Panc1 (cell line): ENCODE measurements at places on chromosomes 1 and 21.

- no peak for DNase-seq
These were observed 1.3 kb downstream of the TGFBR3 start for GRCh38 chr1:91884459-91885212.

DNA sequence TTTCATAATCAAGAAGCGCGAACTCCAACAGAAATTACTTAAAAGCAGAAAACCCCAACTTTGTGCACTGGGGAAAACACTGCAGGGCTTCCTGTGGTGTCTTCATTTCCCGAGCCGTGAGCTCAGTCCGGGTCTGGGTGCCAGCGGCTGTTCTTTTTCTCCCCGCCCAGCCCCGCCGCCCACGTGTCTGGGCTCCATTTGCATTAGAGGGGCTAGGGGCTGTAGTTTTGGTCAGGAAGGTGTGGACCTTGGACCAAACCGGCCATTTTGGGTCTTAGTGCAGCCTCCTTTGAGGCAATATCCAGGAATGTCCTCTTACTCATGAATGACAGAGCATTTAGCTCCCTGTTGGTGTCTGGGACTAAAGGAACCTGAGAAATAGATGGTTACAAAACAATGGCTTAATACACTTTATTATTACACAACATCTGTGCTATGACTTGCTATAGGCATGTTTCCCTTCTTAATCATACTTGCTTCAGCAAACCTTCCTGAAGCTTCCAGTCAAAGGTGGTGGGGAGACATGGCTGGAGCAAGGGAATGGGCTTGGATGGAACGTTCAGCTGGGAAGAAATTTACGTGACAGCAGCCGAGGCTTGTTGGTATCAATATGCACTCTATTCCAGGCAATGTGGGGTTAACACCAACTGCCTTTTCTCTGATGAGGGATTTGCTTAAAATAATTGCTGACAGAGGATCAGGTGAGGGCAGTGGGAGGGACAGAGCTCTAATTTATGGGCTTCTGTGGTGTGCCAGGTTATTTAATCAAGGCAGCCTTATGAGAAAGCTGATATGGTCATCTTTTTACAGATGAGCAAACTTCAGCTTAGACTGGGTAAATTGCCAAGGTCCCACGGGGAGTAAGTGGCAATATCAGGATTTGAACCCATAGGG is 1.1 kb downstream of the AGTRAP start:
- DNase-seq: no peak

DNA sequence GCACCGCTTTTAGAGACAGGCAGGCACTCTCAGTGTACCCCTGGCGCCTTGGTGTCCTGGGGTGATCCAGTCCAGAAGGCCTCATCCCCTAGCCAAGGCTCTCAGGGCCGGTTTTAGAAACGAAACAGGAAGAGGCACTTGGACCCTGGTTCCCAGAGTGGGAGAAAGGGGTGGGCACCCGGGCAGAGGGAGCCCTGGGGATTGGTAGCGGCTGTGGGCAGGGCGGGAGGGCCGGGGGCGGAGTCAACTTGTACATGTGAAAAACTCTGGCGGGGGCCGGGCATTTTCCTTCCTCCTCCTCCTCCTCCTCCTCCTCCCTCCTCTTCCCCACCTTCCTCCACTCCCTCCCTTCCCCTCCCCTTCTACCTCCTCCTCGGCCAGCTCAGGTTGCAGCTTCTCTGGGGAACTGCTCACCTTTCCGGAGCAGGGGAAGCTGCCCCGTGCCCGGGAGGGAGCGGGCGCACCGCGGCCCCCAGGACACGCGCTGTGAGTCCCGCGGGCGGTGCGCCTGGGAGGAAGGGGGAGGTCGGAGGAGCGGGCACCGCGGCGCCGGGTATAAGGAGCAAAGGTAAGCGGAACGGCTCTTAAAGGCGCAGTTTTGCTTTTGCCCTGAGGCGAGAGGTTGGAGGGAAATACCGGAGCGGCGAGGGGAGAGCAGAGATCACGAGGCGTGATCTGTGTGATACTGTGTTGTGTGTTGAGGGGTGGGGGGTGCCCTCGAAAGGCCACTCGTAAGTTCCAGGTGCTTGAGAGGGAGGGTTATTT is at the start of gene CDK18:
Gene CDK18, plus strand, starts transcription at position 359 of the 765 bp plus-strand sequence. CDS start 18,499 bp downstream, outside the sequence.
- DNase-seq: no peak

GRCh38 chr1:11802973-11803885 is 2.5 kb downstream of the MTHFR start:
- DNase-seq: no peak

DNA sequence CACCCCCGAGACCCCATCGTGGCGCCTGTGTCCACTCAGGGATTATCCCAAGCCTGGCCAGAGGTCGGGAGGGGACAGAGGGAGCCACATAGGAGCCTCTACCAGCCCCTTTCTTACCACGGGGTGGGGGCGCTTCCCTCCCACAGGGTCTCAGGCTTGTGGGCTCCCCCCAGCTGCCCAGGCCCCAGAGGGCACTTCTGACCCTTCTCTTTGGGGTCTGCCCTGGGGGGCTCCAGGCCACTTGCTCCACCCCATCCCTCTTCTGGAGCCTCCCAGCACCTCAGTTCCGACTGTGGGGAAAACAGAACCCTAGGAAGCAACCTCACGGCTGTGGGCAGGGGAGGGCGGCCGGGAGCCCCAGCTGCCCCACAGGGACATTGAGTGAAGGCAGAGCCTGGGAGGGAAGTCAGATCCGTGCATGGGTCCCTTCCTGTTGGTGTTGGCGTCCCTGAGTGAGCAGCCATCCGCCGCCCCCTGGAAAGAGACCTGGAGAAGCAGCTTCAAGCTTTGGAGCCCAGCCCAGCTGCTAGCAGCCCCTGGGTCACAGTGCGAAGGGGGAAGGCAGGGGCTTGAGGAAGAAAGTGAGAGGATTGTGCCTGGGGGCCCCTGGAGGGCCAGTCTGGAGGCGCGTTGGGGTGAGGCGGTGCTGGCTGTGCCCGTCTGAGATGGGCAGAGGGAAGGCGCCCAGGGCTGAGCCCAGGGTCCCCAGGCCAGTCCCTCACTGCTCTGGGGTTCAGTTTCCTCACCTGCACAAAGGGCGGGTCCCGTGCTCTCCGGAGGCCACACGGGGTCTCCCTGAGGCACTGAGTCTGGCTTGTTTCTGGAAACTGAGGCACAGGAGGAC is 22.1 kb downstream of the RRP1 start:
- DNase-seq: no peak

GRCh38 chr1:208238710-208239472 is 5.3 kb downstream of the PLXNA2 start:
- peak; percentile 25 for DNase-seq

DNA sequence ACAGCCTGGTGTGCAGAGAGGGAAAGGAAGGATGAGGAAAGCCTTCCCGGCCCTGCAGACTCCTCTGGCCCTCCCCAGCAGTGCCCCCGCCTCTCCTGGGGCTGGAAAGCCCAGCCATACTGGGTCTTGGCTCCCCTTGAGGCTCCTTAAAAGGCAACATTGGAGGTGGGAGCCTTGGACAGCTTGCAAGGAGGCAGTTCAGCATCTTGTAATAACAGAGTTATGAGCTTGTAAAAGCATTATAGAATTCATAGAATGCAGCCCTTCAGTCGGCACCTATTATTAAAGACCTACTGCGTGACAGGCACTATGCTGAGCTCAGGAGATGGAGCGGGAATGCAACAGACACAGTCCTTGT is 4.2 kb downstream of the TINAGL1 start:
- DNase-seq: no peak

DNA sequence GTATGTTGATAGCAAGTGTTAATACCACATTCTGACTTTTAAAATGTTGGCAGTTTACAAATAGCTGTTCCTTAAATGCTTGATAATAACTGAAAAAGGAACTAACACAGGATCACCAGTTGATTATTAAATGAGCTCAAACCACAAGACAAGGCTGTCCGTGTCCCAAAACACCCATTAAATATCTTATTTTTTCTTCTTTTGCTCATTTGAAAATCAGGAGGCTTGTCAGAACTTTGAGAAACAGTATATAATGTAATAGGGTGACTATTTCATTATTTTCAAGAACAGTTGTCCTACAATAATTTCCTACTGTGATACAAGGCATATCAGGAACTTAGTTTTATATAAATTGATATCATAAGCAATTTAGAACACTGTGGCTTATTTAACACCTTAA is 2.7 kb downstream of the CDKN2C start:
- no peak for DNase-seq

GRCh38 chr1:193619911-193620310 is 433.5 kb upstream of the B3GALT2 start:
- DNase-seq: no peak

GRCh38 chr21:42685036-42685435 is 31.6 kb downstream of the PDE9A start:
- no peak for DNase-seq

GRCh38 chr1:59005491-59006288 is 221.8 kb upstream of the JUN start:
- DNase-seq: no peak

GRCh38 chr1:182206626-182207239 is 145.2 kb upstream of the ZNF648 start:
- DNase-seq: no peak

DNA sequence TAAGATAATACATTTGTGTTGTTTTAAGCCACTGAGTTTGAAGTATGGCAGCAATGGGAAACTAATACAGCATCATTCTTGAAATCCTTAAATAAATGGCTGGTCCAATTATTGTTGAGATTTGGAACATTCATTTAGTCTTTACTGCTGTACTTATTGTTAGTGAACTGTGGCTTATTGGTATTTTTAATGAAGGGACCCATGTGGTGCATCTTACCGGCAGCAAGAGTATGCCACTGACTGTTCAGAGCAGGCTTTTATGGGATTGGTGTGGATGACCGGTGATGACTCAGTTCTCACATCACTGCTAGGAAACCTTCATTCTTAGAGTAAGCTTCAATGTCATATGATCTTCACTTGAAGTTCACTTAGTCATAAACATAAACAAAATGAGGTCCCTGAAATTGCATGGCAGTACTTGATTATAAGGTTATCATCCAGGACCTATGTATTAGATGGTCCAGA is 31.5 kb downstream of the PRKAA2 start:
- DNase-seq: peak; percentile 91

- no peak for DNase-seq
These were observed 8.6 kb downstream of the LAMC2 start for GRCh38 chr1:183194527-183195141.

DNA sequence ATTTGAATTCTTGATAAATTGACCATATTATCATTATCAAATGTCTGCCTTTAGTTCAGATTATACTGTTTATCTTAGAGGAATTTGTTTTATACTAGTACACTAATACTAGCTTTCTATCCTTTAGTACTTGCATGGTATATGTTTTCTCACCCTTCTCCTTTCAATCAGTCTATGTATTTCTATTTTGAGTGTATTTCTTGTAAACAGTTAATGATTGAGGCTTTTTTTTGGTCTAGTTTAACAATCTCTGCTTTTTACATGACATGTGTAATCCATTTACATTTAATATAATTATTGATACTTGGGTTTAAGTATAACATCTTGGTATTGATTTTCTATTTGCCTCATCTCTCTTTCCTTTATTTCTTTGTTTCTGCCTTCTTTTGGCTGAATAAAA is 224.9 kb downstream of the CENPF start:
- DNase-seq: no peak

- DNase-seq: no peak
These were observed 147.0 kb downstream of the VAV3 start for GRCh38 chr1:107817935-107818334.

- DNase-seq: no peak
These were observed 26.5 kb downstream of the TRIM45 start for GRCh38 chr1:117094841-117095604.

DNA sequence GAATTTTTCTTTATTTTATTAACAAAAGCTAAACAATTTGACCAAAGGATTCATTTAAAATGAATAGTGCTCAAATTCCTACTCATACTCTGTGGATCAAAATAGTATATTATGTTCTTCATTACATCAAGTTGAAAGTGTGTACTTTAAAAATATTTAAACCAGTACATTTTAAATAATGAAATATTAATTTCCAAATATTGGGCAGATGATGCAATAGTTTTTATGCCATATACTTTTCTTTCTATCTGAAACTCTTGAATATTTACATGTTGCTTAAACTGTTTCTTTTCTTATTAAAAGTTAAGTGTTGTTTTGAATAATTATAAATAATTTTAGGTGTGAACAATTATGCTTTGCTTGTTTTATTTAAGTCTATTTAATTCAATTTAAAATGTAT is 144.7 kb upstream of the TMPRSS15 start:
- no peak for DNase-seq

- DNase-seq: no peak
These were observed 54.2 kb downstream of the IGSF5 start for GRCh38 chr21:39799178-39799577.

DNA sequence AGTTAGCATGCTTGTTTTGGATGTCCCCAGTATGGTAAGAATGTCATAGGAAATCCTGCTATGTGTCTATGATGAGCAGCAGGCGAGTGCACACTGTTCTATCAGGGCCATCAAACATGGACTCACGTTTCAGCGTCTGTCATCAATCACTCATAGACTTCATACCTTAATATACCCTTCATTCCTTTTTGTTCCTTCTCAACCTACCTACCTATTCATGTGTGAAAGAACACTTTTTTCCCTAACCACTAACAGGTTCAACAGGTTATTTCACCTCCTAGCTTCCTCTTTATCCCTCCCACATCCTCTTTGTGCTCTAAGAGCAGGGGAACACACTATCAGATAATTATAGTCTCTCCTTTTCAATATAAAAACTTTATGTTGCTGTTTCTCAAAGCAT is 300.6 kb downstream of the TM2D1 start:
- DNase-seq: no peak

- peak; percentile 90 for DNase-seq
These were observed at the start of gene ZNF691 for GRCh38 chr1:42846257-42847110. TSS of gene ZNF691 (plus strand) at chr1:42846613. CDS start at chr1:42849659, 3,046 bp downstream.

DNA sequence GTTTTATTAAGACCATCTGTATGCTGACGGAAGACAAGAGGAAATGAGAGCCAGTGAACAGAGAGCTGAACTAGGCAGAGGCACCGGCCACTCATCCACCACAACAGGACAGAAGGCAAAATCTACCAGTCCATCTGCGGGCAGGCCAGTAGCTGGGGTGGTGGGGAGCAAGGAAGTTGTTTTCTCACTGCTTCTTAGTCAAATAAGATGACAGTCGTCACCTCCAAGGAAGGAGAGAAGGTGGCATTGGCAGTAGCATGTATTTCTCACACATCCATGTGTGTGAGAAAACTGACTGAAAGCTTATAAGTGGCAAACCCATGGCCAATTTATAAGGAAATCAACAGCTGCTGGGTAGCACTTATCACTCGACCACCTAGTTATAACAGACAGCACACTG is 8.2 kb downstream of the TTC13 start:
- DNase-seq: no peak

- DNase-seq: no peak
These were observed 36.9 kb upstream of the C1orf105 start for GRCh38 chr1:172383536-172383935.
